ENCODE measurements at places on chromosomes 2 and 18.

DNA sequence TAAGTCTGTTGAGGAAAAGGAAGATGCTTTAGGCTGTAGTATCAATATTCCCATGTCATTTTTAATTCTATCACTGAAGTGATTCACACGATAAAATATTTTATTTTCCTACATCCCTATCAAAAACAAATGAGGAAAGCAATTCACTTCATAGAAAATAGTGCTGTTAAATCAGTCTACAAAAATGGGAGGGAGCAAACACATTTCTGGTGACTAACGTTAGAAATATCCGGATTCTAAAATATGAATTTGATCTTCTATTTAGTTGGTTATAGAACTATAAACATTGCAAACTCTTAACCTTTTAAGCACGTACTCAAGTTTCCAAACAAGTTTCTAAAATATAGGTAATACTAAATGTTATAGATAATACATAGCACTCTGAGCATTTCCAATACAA lies 20.8 kb downstream of the ATF2 start:
- no peak for DNase-seq

DNA sequence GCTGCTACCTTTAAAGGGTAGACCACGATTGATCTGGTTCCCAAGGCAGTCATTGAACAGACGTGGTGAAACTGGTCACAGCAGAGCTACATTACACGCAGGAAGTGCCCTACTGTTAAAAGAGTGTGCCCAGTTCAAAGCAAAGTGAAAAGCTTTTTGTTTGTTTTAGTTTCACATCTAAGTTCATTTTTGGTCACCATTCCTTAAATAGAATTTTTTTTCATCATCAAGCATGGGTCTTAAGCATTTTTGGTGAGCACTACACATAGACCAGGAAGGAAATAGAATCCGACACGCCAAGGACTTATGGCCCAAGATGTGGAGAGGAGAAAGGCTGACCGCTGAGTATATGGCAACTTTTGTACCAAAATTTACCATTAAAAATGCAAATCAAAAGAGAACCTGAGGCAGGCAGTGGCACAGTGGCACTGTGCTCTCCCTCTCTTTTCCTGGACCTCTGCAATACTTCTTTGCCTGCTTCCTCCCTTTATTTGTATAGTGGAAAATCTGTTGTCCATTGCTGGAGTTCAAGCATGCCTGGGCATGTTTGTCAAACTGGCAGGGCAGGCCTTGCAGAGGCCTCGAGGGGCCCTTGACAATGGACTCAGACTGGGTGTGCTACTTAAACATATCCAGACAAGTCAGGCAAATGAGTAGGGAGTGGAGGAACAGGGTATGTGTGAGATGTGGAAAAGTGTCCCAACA lies 42.6 kb upstream of the HNRNPA3 start:
- no peak for DNase-seq

GRCh38 chr2:121648206-121649148 lies 785 bp downstream of the CLASP1 start:
- peak; percentile 49 for DNase-seq

DNA sequence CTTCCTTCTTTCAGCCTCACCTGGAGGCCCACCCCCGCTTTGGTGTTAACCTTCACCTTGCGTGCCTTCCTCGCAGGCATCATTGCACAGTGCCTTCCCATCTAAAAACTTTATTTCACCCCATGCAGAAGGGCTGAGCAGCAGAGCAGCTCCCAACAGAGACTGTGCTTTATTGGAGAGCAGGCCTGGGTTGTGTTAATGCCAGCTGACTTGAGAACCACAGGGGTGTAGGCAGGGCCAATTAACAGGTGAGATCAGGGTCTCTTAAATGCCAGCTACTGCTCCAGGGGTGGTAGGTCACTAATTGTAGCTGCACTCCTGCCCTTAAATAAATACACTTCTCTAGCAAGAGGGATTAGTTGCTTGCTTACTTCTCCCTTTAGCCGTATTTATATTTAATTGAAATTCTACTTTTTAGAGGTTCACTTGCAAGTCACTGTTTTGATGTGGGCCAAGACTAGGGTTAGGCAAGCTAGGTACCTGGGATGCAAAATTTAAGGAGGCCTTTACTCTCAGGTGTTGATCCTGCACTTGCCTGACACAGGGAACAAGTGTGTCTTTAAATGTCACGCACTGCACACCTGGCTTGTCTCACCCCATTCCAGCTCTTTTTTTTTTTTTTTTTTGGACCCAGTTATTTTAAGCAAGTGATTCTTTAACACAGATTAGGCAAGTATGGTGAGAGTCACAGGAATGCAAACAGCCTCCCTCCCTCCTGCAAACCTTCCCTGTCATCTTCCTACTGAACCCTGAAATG lies 54.5 kb downstream of the LYPD1 start:
- no peak for DNase-seq

DNA sequence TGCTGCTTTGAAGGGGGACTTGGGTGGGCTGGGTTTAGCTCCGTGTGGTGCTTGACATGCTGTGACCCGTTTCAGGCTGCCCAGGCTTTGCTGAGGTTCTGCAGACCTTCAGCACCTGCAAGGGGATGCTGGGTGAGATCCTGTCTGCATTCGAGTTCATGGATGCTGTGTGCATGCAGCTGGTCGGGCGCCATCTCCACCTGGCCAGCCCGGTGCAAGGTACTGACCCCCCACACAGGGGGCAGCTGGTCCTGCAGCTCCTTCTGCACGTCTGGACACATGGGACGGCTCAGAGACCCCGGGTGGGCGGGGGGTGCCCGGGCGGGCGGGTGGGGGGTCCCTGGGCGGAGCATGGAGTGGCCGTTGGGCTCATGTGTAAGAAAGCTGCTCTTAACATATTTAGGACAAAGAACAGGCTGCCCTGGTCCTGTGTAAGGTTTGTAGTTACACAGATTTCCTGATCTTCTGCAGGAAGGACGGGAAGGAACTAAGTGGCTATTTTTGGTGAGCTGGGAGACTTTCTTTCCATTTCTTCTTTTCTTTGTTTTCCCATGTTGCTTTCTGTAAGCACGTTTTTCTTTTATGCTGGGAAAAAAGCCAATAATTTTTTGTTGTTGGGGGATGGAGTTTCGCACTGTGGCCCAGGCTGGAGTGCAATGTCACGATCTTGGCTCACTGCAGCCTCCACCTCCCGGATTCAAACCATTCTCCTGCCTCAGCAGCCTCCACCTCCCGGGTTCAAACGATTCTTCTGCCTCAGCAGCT lies 15.8 kb downstream of the D2HGDH start:
- DNase-seq: no peak

- DNase-seq: no peak
Observed at GRCh38 chr2:208315081-208315788, 49.2 kb downstream of the PIKFYVE start.

- peak; percentile 14 for DNase-seq
Observed at GRCh38 chr18:21316296-21316695, 74.3 kb downstream of the GREB1L start.

DNA sequence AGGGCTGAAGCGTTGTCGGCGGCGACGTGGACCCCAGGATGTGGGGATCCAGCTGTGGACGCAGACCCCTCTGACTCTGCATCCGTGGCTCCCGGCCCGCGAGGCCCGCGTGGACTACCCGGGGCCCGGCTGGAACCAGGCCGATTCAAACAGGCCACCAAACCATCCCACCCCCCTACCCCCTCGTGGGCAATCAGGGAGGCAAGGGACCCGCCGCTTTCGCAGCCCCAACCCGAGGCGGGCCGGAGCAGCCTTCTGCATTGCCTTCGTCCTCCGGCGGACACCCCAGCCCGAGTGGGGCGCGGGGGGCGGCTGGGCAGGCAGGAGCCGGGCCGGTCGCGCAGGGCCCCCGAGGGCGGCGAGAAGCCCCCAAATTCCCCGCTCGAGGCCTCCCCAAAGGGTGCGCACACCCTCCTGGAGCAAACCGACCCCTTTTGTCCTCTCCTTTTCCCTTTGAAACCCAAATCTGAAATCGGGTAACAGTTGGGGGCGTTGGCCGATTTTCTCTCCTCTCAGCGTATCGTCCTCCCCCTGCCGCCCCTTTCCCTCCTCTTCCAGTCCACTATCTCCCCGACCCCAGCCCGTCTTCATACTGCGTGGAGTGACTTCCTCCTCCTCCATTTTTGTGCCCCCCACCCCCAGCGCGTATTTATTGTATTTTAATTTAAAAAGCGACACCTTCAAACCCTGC lies 7.4 kb downstream of the SP9 start:
- DNase-seq: no peak

GRCh38 chr18:8911408-8912340 lies 190.8 kb upstream of the NDUFV2 start:
- DNase-seq: no peak

- no peak for DNase-seq
Observed at GRCh38 chr18:1513519-1513918, 608.8 kb downstream of the ADCYAP1 start.

- DNase-seq: peak; percentile 93
Observed at GRCh38 chr2:111975053-111975552, 76.7 kb downstream of the MERTK start.

GRCh38 chr18:6659963-6660725 lies 69.4 kb upstream of the ARHGAP28 start:
- DNase-seq: peak; percentile 37

GRCh38 chr2:108538000-108538625 lies 3.8 kb downstream of the LIMS1 start:
- no peak for DNase-seq

- peak; percentile 49 for DNase-seq
Observed at GRCh38 chr2:205868773-205869333, 186.6 kb downstream of the NRP2 start.

DNA sequence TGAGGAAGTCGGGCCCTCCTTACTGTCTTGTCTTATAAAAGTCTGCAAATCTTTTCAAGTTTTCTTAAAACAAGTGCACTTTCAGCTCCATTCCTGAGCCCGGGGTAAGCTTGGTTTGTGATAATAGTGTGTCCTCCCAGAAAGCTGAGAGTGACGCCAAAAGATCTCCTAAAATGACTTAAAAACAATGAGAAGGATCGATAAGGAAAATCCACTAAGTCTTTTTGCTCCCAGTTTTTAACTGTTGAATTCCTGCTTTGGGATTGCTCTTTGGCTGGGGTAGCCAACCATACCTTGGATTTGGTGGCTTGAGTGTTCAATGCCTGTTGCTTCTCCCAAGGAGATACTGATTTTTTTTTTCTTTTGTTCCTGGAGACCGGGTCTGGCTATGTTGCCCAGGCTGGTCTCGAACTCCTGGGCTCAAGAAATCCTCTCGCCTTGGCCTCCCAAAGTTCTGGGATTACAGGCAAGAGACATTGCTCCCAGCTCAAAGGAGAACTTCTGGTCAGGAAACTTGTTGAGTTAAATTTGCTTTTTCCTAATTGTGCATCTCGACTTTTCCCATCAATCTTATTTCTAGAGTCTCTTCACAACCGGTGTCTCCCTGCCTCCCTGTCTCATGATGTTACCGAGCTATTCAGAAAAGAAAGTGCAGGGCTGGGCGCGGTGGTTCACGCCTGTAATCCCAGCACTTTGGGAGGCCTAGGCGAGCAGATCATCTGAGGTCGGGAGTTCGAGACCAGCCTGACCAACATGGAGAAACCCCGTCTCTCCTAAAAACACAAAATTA lies 3.0 kb downstream of the TGIF1 start:
- DNase-seq: no peak

GRCh38 chr2:41830600-41830999 lies 217.2 kb upstream of the PKDCC start:
- DNase-seq: no peak

- DNase-seq: peak; percentile 66
Observed at GRCh38 chr18:7577706-7578105, 10.6 kb downstream of the PTPRM start.

DNA sequence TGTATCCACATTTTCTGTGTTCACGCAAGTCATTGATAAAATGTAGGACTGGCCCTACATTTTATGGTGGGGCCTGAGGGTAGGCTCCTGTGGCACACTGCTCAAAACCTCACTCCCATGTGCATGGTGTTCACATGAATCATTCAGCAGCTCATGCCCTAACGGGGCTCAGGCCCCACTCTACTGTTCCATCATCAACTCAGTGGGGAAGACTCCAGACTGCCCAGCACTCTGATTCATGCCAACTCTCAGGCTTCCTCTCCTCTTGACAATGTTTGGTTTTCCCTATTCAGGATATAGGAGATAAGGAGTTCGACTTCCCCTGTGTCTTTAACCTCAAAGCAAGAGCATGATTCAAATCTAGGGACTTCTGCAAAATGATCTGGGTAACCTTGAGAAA lies 92.0 kb upstream of the BOD1L2 start:
- DNase-seq: no peak

GRCh38 chr2:171432969-171433762 lies 624 bp downstream of the METTL8 start:
- DNase-seq: peak; percentile 26

- DNase-seq: no peak
Observed at GRCh38 chr2:219205165-219205538, 1.4 kb upstream of the ZFAND2B start.

- peak; percentile 80 for DNase-seq
Observed at GRCh38 chr2:235025800-235026536, 74.2 kb downstream of the SH3BP4 start.

GRCh38 chr2:64804651-64805050 lies 150.9 kb upstream of the SERTAD2 start:
- no peak for DNase-seq
